ENCODE measurements at places on chromosomes 12 and 14.
A peak's percentile ranks its signal among the peaks of the same experiment; 100 is the strongest.

- DNase-seq: no peak
Observed at GRCh38 chr14:75461303-75461702, 33.5 kb downstream of the JDP2 start.

DNA sequence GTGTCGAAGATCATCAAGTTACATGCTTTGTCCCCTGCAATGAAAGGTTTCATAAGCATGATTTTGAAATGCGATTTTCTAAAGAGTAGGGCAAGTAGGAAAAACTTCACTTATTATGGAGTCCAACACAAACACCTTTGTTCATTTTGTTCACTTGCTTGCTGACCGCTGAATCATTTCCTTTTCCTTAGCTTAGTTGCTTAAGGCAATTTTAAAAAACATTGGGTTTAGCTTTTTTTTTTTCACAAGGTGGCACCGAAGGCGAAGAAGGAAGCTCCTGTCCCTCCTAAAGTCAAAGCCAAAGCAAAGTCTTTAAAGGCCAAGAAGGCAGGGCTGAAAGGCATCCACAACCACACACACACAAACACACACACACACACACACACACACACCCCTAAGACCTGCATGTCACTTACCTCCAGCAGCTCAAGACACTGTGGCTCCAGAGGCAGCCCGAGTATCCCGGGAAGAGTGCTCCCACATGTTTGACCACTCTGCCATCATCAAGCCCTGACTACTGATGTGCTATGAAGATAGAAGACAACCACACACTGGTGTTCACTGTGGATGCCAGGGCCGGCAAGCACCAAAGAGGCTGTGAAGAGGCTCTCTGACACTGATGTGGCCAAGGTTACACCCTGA, 11.4 kb downstream of the MANSC1 start:
- DNase-seq: no peak

- DNase-seq: no peak
Observed at GRCh38 chr12:124913474-124914391, 717 bp downstream of the UBC start.

DNA sequence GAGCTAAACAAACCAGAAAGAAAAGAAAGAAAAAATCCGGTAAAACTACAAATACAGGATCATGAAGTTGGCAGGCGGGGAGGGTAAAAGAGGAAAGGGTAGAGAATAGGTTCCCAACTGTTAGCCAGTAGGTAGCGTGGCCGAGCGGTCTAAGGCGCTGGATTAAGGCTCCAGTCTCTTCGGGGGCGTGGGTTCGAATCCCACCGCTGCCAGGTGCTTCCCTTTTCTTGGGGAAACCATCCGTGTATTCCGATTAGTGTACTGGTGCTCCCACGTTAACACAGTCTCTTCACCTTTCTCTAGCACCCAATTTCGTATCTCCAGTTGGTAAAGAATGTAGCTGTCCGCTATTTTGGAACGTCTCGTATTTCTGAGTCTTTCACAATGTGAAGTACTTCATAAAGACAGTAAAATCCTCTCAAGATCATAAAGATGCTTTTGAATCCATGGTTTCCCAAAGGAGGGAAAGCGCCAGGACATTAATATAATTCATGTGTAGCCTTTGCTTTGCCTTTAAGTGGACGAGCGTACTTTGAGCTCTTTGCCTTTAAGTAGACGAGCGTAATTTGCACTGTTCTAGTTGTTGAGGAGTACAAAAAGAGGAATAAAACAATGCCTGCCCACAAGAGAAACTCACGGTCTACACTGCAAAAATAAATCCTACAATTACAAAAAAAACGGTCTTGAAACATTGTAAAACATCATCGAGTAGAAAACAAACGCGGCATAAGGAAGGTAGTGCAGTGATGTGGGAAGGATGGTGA, 19.0 kb upstream of the RNASE12 start:
- peak; percentile 27 for DNase-seq

DNA sequence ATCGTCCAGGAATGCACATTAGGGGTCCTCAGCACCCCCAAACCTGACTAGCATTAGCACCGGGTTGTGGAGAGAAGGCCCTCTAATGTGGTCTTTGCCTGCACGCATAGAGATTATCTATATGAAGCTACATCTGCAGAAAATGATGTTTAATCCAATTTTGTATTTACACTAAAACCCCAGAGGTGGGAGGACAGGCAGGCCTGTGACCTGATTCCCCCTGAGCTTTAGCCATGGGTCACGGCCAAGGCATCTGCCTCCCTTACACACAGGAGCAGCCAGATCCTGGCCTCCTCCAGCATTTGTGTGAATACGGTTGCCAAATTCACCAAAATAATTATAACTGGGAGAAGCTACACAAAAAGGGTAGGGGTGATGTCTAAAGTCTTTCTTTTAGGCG, 7.0 kb downstream of the APOLD1 start:
- no peak for DNase-seq
